ENCODE measurements at places on chromosomes 3 and 15.

GRCh38 chr3:61564395-61565059, 3.2 kb downstream of the PTPRG start:
- DNase-seq: no peak

DNA sequence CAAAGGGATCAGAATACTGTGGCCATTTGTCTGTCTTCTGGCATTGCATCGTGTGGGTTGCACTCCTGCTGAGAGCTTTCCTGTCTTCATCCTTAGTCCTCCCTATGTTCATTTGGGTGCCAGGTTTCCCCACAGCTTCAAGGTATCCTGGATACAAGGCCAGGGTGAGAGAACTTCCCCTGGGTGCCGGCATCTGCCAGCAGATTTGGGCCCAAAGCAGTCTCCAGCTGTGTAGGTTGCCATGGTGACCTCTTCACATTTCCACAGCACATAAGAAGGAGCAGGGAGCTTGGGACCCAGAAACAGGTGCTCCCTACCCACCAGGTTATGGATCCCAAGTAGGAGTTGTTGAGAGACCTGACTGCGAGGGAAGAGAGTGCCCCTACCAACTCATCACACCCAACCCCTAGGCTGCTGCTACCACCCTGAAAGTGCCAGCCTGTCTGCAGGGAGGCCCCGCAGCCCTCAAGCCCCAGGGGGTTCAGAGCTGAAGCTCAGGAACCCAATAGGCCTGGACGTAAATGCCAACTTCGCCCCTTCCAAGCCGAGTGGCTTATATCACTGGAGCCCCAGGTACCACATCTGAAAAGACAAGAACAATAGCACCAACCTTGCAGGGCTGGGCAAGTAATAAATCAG, 19.9 kb downstream of the TTC21A start:
- DNase-seq: no peak

DNA sequence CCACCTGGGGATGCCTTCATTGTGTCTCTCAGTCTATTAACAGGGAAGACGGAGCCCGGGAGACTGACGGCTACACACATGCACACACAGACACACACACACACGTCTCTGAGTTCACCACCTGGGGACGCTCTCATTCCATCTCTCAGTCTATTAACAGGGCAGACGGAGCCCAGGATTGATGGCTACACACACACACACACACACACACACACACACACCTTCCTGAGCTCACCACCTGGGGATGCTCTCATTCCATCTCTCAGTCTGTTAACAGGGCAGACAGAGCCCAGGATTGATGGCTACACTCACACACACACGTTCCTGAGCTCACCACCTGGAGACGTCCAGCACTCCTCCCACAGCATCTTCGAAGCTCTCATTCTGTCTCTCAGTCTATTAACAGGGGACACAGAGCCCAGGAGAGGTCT, 143.9 kb downstream of the OR4M2 start:
- DNase-seq: no peak

GRCh38 chr3:32220006-32220405, 18.5 kb upstream of the CMTM8 start:
- DNase-seq: no peak

GRCh38 chr15:73630921-73631362, 2.2 kb downstream of the NPTN start:
- no peak for DNase-seq

DNA sequence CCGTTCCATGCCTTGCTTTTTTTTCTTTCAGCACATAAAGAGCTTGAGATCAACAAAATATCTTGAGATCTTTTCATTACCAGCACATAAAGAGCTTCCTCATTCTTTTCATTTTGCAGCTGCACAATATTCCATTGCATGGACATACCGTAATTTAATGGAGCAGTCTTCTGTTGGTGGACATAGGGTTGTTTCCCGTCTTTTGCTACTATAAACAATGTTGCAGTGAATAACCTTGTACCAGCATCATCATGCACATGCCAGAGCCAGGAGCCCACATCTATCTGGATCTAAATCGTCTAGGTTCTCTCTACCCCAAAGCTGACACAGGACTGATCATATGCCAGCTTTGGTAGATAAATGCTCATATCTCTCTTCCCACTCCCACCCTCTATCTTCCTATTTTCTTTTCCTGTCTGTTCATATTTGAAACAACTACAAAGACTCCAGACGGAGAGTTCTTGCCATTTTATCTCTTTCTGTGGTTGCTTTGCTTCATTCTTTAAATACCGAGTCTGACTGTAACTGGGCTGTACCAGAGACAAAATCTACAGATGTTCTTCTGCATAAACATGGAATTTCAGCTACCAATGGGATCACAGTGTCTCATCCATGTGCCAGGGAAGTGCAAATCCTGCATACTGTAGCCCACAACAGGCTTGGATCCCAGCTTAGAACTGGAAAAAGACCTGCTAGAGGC, 47.1 kb upstream of the AKAP13 start:
- DNase-seq: no peak
